ENCODE measurements at places on chromosomes 2 and 18.

GRCh38 chr2:197786010-197786877 is 1.1 kb upstream of the BOLL start:
- DNase-seq = peak; percentile 54

GRCh38 chr18:22342625-22343024 is 75.1 kb downstream of the CTAGE1 start:
- no peak for DNase-seq

- no peak for DNase-seq
Observed at GRCh38 chr2:98308068-98308467, 38.2 kb upstream of the CNGA3 start.

DNA sequence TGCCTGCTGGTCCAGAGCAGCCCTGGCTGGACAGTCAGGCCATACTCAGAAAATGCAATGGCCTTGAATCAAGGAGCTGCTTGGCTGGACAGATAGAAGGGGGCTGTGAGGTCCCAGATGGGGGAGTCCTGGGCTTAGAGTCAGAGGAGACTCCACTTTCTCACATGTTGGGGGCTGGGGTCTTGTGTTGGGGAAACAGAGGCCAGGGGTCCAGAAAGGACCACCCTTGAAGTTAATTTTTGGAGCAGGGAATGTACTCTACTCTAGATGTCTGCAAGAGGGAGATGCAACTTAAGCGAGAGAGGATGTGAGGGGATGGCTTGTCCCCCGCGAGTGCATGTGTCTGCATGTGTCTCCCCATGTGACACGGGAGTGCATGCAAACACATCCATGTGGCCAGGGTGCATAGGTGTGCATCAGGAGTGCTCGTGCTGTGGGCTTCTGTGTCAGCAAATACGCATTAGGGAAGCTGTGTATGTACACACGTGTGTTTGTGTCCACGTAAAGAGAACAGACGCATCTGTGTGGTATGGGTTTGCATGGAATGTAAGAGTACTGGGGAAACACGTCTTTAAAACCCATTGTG is 303.2 kb downstream of the MYCN start:
- DNase-seq = no peak

GRCh38 chr2:205141381-205141780 is 540.9 kb upstream of the NRP2 start:
- no peak for DNase-seq

DNA sequence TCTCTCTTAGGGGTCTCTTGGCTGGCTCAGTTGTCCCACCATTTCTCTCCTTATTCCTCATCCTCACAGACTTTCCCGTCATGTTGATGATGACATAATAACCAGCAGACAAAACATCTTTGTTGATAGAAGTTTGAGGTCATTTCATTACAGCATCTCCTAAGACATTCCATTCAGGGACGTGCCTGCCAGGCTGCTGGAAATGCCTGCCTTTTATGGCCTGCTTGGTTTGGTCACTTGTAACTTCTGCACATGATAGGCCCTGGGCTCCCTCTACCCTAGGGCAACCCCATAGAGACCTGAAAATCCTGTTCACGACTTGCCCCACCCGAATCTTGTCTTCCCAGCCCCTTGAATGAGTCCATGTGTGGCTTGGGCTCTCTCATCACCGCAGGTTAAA is 81.7 kb downstream of the SDC1 start:
- no peak for DNase-seq

GRCh38 chr18:3508576-3509549 is 58.9 kb downstream of the TGIF1 start:
- DNase-seq = no peak

- no peak for DNase-seq
Observed at GRCh38 chr2:100269889-100270288, 52.4 kb downstream of the LONRF2 start.

GRCh38 chr2:216222650-216223352 is 113.7 kb downstream of the XRCC5 start:
- DNase-seq = no peak

GRCh38 chr18:34594266-34594665 is 115.8 kb upstream of the DTNA start:
- DNase-seq = no peak

GRCh38 chr2:75570948-75571729 is 10.4 kb upstream of the EVA1A start:
- no peak for DNase-seq

DNA sequence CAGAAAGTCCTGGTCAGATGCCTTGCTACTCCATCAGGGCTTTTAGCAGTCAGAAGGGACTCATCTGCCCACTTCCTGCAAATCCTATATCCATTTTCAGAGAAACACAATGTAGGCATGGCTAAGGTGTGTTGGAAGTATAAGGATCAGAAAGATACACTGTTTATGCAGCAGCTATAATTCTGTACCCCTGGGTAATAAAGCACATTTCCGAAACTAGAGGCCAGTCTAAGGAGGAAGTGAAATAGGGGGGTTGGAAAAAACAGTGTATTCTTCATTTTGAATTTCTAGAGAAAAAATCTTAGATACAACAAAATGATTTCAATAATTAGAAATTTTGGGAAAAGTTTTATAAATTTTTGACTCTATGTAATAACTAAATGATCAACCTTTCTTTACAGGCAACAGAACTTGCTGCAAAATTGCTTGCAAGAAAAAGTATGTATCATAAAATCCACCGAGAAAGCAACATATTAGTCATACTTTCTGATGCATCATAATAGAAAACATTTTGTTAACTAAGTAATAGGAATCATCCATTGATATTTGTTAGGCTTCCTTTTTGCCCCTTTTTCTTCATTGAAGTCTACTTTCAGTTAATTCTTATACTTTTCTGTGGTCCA is 47.4 kb downstream of the FSIP2 start:
- no peak for DNase-seq

- DNase-seq = no peak
Observed at GRCh38 chr2:9830685-9831410, 12.4 kb upstream of the TAF1B start.

DNA sequence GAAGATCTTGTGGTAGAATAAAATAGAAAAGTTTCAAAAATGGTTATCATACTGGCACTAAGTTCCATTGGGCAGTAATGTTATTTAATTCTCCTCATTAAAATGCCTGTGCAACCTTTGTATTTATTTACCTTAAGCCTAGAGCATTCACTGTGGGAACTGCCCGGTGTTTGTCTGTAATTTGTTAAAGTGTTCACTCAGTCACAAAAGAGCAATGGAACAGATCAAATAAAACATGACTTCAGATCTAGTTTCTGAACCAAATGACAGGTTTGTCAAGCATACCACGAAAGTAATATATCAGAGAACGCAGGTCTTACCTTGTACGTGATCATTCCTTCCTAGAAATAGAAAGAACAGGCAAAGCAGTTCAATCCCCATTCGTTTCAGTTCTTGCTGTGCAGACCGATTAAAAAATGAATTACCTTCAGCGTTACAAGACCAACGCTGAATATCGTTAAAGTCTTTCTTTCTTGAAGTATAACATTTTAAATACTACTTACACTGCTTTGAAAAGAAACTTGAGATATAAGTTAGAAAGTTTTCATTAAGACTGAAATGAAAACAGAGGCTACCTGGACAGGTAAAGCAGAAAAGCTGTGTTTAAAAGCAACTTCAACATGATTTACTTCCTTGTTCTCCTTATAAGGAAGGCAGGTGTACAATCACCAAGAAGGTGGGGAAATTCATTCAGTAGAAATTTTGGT is at the start of gene ITGB6:
Gene ITGB6 (minus strand): TSS at position 590 of the 707 bp plus-strand sequence. CDS start 209 bp downstream, at position 381.
- no peak for DNase-seq

GRCh38 chr18:55491616-55492015 is 96.4 kb downstream of the TCF4 start:
- DNase-seq = no peak

- DNase-seq = no peak
Observed at GRCh38 chr2:3151153-3151918, 226.3 kb downstream of the EIPR1 start.

DNA sequence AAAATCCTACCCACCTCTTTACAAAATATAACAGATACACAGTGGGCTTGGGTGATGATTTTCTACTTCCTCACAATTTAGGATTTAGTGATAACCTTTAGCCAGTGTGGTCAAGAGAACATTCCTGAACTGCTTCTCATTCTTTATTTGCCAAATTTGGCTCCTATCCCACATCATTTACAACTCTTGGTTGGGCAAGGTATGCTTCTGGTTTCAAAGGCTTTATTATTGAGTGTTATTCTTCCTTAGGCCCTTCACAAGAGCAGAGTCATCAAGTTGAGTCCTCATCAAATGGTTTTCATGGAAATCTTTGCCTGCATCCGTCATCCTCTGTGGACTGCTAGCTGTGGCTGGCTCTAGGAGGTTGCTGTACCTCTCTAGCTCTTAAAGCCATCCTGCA is 472.0 kb upstream of the ETAA1 start:
- no peak for DNase-seq

DNA sequence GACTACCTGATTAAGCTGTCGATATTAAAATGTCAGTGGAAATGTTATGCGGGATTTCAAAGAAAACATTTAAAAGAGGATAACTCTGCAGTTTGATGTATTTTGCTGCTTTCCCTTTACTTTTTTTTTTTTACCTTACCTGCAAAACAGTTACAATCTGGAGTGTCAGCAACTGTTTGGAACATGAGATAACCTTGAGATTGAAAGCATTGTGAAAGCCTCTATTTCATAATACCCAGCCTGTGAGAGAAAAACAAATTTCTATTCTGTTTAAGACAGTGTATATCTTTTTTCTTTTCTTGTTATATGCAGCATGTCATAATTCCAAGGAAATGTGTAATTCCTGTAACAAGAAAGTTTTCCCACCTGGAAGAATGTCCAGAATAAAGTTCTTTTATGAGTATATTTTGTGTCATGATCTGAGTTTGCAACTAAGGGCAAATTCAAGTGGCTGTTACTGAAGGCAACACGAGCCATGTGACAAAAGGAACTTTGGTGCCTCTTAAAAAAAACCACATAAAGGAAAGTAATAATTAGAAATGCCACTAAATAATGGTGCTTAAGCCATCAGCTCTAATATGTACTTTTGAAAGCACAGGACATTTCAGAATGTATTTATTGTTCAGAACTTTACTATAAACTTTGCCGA is 297.0 kb upstream of the DSEL start:
- DNase-seq = no peak

Data from activated CD4-positive, alpha-beta T cell treated with anti-CD3 and anti-CD28 coated beads for 4 hours (primary cell).